ENCODE measurements at places on chromosomes 11 and 22. TPM values are rescaled to one million over a fixed set of nuclear protein-coding genes. Genes with fewer than 3 reads are reported as not detected.

DNA sequence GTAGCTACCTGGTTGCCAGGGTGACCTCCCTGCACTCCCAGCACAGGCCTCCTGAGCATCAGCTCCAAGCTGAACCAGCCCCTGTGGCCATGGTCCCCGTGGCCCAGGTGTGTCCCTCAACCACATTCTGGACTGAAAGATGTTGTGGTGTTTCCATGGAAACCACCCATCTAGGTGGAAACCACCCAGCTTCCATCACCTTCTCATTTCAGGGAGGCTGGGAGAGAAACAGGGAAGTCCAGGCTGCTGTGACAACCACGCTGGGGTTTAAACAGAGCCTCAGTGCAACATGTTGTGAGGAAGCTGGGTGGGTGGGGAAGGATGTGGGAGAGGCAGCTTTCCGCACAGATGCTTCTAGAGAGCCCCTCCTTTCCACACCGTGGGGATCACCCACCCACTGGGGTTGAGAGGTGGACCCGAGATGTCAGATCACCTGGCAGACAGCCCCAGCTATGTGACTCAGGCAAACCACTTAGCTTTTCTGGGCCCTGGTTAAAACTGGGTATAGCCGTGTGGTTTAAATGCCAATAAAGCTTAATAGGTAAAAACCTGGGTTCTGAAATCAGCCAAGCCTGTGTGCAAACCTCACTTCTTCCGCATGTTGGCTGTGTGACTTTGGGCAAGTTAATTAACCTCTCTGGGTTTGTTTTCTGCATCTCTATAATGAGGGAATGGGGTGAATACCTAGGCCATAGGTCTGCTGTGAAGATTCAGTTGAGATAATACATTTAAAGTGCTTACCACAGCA lies 46.4 kb downstream of the CD82 start:
- no peak overlapping the region for H3K4me3 ChIP-seq
- peaks cover 68% of the 10 kb centered on the region for H3K4me1 ChIP-seq
- H3K27ac ChIP-seq: peak overlapping the region; percentile 89

Gene OR2AT4
- total RNA-seq: not detected

- DNase-seq: peak; percentile 44
- H3K27ac ChIP-seq: no peak overlapping the region
- peaks cover 2% of the 10 kb centered on the region for H3K36me3 ChIP-seq
- peaks cover 33% of the 10 kb centered on the region for H3K4me1 ChIP-seq
- H3K27me3 ChIP-seq: peaks cover 32% of the 10 kb centered on the region
Observed at GRCh38 chr22:41910050-41911000, 4.5 kb downstream of the SHISA8 start.

Gene KCNC1
- total RNA-seq: not detected

GRCh38 chr11:34335331-34335730 lies 22.5 kb downstream of the ABTB2 start:
- no peak overlapping the region for H3K4me3 ChIP-seq
- H3K27ac ChIP-seq: no peak overlapping the region
- no peak for DNase-seq
- H3K27me3 ChIP-seq: no peaks in the 10 kb centered on the region
- H3K36me3 ChIP-seq: no peaks in the 10 kb centered on the region
- H3K4me1 ChIP-seq: peaks cover 12% of the 10 kb centered on the region

DNA sequence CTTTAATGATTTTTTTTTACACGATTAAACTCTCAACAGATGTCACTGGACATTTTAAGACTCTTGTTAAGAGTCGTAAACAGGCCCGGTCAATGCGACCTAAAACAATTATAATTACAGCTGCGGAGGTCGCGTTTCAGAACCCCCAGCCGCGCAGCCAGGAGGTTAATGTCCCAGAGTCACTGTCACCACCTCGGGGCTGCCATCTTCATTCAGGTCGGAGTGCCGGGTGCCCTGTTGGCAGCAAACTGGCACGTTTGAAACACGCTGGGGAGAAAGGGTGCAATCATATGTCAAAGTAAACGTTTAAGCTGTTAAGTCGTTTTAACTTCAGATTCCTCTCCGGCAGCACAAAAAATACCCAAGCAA lies 711 bp upstream of the PHF21B start:
- H3K4me3 ChIP-seq: peak overlapping the region; percentile 75
- no peak overlapping the region for H3K27ac ChIP-seq
- H3K4me1 ChIP-seq: peaks cover 11% of the 10 kb centered on the region
- DNase-seq: no peak
- no peaks in the 10 kb centered on the region for H3K36me3 ChIP-seq

GRCh38 chr11:107561688-107562087 lies 3.8 kb downstream of the ALKBH8 start:
- H3K4me1 ChIP-seq: peaks cover 59% of the 10 kb centered on the region
- H3K36me3 ChIP-seq: peaks cover 20% of the 10 kb centered on the region
- no peaks in the 10 kb centered on the region for H3K27me3 ChIP-seq
- DNase-seq: peak; percentile 28
- peak overlapping the region; percentile 5 for H3K4me3 ChIP-seq

DNA sequence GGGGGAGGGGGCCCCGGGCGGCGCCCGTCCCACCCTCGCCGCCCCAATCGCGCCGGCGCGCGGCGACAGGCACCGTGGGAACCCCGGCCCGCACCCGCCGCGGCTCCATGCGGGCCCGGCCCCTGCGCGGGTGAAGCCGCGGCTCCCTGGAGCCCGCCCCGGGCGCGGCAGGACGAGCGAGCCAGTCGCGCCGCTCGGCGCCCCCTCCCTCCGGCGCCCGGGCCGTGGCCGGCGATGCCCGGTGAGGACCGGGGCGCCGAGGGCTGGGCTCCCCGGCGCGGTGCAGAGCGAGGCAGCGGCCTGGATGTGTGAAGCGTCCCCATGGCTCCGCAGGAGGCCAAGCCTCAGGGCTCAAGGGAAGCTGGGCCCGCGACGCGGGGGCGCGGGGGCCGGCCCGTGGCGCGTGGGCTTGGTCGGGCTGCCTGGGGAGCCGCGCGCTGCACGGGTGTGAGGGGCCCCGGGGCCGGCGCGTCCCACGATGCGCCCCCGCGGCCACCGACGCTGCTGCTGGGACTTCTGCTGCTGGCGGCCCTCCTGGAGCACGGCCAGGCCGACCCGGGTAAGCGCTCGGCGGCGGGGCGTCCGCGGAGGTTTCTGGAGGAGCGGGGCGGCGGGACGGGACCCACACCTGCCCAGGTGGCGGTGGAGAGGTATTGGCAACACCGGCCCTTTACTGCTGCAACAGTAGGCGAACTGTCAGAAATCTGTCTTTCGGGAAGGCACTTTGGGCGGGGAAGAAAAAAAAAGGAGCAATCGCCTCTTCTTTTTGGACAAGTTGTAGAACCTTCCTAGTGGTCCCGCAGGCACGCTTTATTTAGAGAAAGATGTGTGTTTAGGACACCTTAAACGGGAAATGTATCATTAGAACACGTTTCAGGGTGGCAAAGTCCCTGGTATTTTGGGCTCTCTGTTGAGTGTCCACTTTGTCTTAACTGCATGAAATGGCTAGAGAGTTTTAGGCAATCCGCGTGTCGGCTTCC lies 119.4 kb downstream of the HIPK3 start:
- no peak overlapping the region for H3K4me3 ChIP-seq
- H3K4me1 ChIP-seq: peaks cover 2% of the 10 kb centered on the region
- DNase-seq: no peak
- no peak overlapping the region for H3K27ac ChIP-seq
- H3K27me3 ChIP-seq: peaks cover 56% of the 10 kb centered on the region

- no peak overlapping the region for H3K27ac ChIP-seq
- H3K36me3 ChIP-seq: no peaks in the 10 kb centered on the region
- no peaks in the 10 kb centered on the region for H3K4me1 ChIP-seq
- H3K4me3 ChIP-seq: no peak overlapping the region
Observed at GRCh38 chr11:113163291-113164030, 150.9 kb upstream of the TTC12 start.

Gene KIRREL3
- not detected for total RNA-seq

- no peaks in the 10 kb centered on the region for H3K36me3 ChIP-seq
- H3K4me3 ChIP-seq: no peak overlapping the region
- DNase-seq: peak; percentile 8
- no peak overlapping the region for H3K27ac ChIP-seq
Observed at GRCh38 chr11:128036556-128037093, 550.7 kb downstream of the ETS1 start.

DNA sequence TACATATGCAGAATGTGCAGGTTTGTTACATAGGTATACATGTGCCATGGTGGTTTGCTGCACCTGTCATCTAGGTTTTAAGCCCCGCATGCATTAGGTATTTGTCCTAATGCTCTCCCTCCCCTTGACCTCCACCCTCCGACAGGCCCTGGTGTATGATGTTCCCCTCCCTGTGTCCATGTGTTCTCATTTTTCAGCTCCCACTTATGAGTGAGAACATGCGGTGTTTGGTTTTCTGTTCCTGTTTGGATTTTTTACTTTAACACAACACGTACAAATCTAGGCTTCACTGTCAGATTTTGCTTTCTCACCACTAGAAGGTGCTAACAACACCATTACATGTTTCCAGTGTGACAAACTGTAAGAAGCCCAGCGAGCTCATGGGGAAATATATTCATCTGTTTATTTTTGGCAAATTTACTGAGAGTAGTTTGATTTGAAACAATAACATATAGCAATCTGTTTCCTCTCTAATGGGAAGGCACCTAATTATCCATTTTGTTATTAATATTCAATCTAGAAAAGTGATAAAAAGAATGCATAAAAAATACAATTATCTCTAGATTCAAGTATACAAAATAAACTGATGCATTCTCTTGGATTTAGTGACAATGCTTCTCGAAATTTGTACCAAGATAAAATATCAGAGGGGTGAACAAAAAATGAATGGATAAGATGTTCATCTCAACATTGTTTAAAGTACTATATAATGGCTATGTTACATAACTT lies 23.2 kb upstream of the BIRC3 start:
- H3K36me3 ChIP-seq: peaks cover 4% of the 10 kb centered on the region
- no peaks in the 10 kb centered on the region for H3K27me3 ChIP-seq
- peaks cover 24% of the 10 kb centered on the region for H3K4me1 ChIP-seq
- DNase-seq: peak; percentile 30

GRCh38 chr11:122727101-122727929 lies 71.8 kb downstream of the UBASH3B start:
- peaks cover 10% of the 10 kb centered on the region for H3K36me3 ChIP-seq
- H3K4me1 ChIP-seq: peaks cover 72% of the 10 kb centered on the region
- peak; percentile 68 for DNase-seq
- peak overlapping the region; percentile 93 for H3K27ac ChIP-seq

DNA sequence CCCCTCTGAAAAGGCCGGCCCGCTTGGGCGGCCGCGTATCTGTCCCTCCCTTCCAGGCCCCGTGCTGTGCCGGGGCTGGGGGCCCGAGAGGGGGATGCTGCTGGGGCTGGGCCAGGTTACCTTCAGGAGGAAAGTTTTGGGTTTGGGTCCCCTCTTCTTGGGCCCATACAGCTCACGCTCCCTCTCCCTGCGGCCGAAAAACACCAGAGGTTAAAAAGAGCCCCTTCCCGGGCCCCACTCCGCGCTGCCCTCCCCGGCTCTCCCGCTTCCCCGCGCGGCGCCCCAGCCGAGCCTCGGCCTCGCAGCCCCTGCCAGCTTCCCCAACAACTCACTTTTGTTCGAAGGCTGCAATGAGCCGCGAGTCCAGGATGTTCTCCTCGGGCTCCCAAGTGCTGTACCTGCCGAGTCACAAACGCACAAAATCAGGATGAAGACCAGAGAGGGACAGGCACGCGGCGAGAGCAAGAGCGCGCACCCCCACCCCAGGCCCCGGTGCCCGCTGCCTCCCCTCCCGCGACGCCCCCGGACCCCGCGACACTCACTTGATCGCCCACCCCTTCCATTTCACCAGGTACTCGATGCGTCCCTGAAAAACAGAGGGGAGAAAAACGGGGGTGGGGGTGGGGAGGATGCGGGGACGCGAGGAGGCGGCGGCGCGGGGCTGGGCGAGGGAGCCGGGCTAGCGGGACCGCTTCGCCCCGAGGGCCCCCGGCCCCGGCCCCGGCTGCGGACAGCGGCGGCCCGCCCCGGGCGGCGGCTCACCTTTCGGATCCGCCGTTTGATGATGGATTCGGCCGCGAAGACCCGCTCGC lies 450 bp downstream of the CBX6 start:
- H3K4me1 ChIP-seq: peaks cover 58% of the 10 kb centered on the region
- H3K36me3 ChIP-seq: peaks cover 36% of the 10 kb centered on the region
- peak overlapping the region; percentile 92 for H3K4me3 ChIP-seq

Gene MUC5B
- not detected for total RNA-seq

DNA sequence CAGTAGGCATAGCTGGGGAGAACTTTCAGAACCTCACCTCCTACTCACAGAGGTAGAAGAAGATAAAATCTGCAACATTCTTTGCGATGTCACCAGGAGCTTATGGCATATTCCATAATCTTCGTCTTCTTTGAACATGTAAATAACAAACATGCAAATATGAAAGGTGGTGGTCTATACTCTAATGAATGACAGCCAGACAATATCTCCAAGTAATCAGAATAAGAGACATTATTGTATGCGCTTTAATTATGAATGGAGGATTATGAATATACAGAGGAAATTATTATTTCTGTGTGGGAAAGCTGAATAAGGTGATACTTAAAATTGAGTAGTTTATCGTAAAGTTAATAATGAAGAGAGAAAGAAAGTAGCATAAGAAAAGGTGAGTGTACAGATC lies at the start of gene OR52B4:
TSS of gene OR52B4 (minus strand) at position 101 of the 400 bp plus-strand sequence. CDS start at position 10, 91 bp downstream.
- H3K36me3 ChIP-seq: no peaks in the 10 kb centered on the region
- H3K4me3 ChIP-seq: no peak within 1 kb of the TSS
- H3K4me1 ChIP-seq: no peaks in the 10 kb centered on the region
- H3K27me3 ChIP-seq: peaks cover 1% of the 10 kb centered on the region
- H3K27ac ChIP-seq: no peak within 1 kb of the TSS
- no peak for DNase-seq

DNA sequence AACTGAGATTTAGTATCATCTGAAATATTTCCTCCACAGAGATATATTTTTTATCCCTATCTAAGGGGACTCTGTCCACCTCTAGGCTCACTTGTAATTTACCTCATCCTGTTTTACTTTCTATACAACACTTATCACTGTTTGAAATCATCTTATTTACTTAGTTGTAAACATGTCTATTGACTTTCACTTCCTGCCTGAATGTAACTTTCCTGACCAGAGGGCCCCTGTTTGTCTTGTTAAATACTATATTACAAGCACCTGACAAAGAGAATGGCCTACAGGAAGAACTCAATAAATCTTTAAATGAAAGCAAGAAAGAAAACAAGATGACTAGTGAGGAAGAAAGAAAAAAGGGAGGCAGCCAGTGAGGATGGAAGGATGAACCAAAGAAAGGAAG lies 1727.5 kb downstream of the LRRC4C start:
- no peaks in the 10 kb centered on the region for H3K27me3 ChIP-seq
- DNase-seq: no peak
- H3K36me3 ChIP-seq: no peaks in the 10 kb centered on the region
- H3K4me1 ChIP-seq: no peaks in the 10 kb centered on the region
- H3K4me3 ChIP-seq: no peak overlapping the region
- H3K27ac ChIP-seq: no peak overlapping the region

Gene PGA3
- total RNA-seq: not detected

- DNase-seq: no peak
- H3K27ac ChIP-seq: no peak overlapping the region
- H3K4me1 ChIP-seq: no peaks in the 10 kb centered on the region
- no peaks in the 10 kb centered on the region for H3K27me3 ChIP-seq
- no peak overlapping the region for H3K4me3 ChIP-seq
Observed at GRCh38 chr22:23509571-23510302, 70.4 kb downstream of the IGLL1 start.

Gene YPEL4
- total RNA-seq: 0.54 TPM

GRCh38 chr11:130237282-130238006 lies 77.3 kb downstream of the ZBTB44 start:
- no peak overlapping the region for H3K4me3 ChIP-seq
- DNase-seq: no peak
- H3K36me3 ChIP-seq: peaks cover 16% of the 10 kb centered on the region
- H3K27me3 ChIP-seq: no peaks in the 10 kb centered on the region
- H3K4me1 ChIP-seq: no peaks in the 10 kb centered on the region
